Glutamatergic neuron (in vitro differentiated cells): ENCODE measurements at places on chromosomes 4 and X. TPM values are rescaled to one million over a fixed set of nuclear protein-coding genes. Genes with fewer than 3 reads are reported as not detected.

Gene STATH
- not detected for total RNA-seq

Gene TREX2
- 0.29 TPM for total RNA-seq

Gene CXorf65
- total RNA-seq: not detected

Gene CXorf49B
- not detected for total RNA-seq

Gene ITGB1BP2
- 7.8 TPM for total RNA-seq

DNA sequence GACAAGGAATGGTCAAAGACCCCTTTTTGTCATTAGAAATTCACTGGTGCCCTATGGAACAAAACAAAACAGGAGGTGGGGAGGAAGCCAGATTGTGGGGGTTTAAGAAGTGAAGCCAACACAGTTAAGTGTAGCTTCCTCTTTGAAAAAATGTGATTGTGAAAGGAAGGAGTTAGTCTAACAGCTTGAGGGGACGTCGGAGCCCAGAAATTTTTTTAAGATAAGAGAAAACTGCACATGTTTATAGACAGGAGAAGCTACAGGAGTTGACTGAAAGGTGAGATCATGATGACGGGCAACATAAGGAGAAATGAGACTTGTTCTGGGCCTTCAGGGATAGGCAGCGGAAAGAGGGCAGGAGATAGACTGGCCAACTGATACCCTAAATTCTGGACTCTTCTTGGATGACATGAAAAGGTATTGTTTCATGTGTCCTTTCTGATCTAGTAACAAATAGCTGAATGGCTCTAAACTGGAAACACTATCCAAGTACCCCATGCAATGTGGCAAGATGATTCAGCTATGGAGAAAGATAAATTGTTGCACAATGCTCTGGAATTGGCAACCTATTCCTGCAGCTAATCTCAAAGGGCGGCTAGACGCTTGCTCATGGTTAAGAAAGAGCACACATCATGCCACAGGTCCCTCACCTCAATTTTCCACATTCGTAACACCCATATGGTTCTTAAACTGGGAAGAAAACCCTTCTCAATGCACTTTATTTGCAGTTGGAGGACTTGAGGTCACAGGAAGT lies 3.7 kb upstream of the HDAC8 start:
- DNase-seq: no peak

- DNase-seq: no peak
Observed at GRCh38 chr4:189656641-189657040, 284.0 kb upstream of the FRG1 start.

DNA sequence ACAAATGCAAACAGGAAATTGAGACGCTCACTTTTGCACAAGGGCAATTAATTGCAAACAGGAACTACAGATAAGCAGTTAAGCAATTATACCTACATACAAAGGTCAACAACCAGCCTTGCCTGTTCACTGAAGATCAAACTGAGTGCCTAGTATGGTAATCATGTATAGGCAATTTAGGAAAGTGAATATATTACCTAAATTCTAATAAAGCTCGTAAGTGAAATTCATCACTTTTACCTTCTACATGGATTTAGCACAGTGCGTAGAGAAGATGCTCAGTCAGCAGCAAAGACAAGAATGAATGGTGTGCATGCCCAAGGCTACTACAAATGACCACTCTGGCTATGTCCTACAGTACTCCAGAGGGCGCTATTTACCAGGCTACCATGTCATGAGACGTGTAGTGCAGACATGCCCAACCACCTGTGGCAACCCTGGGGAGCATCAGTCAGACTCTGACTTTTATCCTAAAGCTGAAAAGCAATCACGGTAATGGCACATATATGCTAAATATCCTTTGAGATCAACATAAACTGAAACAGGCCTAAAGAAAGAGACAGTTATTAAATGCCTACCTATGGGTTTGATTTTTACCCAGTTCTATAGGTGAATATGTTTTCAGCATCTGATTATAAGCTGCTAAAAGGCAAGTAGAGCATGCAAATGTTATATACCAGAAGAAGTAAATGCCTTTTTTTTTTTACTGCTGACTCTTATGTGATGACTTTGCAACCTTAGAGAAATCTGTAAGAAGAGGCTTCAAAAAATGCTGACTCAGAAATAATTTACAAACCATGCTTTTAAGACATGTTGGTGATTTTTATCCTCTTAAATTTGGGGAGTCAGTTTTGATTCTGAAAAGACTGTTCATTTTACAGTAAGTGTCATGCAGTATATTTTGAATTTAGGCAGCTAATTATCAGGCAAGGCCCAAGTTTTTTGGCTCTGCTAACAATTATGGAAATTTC lies 178.0 kb downstream of the PPP3CA start:
- peak; percentile 71 for DNase-seq

DNA sequence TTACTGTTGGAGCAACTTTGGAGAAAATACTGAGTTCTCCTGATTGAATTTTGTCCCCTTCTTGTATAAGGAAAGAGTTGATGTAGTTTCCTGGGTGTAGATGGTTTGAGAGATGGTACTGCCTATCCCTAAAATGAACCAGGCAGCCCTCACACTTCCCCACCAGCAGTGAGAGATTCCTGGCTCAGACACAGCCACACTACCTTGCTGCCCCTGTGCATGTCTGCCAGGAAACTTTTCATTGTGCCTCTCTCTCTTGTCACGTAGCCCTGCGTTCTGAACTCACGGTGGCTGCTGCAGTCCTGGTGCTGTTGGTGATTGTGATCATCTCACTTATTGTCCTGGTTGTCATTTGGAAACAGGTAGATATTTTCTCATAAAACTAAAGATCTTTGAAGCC lies 45.2 kb downstream of the PDGFRA start:
- DNase-seq: no peak

DNA sequence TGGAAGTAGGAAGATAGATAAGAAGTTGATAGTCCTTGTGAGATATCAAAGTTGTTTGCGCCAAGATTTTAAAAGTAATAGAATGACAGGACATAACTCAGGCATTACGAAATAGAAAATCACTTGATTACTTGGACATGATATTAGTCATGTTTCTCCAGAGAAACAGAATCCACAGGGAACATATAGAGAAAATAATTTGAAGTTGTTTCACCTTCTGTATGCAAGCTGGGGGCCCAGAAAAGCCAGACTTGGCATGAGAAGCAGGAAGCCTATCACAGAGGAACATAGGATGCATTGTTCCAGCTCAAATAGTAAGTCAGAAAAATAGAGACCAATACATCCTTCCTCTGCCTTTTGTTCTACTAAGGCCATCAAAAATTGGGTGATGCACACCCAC lies 715.9 kb downstream of the TECRL start:
- no peak for DNase-seq

DNA sequence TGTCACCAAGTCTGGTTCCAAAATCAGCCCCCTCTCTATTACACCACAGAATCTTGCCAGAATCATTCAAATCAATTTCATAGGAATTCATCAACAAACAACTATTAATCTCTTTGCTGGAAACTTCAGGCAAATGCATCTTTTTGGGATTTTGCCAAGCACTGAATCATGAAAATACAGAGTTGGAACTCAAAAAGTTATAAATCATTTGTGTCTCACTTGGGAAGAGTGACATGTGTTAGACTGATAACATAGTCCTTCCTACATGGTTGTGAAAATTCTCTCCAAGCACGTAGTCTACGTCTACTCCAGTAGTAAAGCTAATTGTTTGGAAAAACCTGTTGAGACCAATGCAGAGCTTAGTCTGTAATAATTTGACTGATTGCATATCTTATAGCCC lies 19.0 kb downstream of the CXCL8 start:
- DNase-seq: no peak

- DNase-seq: no peak
Observed at GRCh38 chr4:161892951-161893350, 270.8 kb downstream of the FSTL5 start.

GRCh38 chr4:119116021-119116420 lies 19.6 kb upstream of the MYOZ2 start:
- DNase-seq: no peak

DNA sequence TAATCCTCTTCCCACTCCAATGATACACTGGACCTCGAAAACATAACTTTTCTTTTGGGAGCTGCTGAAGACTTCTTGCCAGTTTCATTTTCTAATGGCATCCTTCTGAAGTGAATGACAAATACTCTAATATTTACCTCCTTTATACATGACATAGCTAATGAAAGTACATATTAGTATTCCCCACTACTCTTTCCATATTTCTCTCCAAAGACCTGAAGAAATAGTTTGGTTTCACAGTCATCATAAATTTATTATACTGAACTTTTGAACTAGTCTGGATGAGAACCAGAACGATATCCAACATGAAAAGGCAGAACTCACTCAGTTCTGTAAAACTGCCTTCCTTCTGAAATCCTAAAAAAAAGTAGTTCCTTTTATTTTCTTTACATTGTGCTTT lies 139.1 kb downstream of the GPC3 start:
- no peak for DNase-seq
